ENCODE measurements at places on chromosomes 2 and 18. TPM values are rescaled to one million over a fixed set of nuclear protein-coding genes. Genes with fewer than 3 reads are reported as not detected.
A peak's percentile ranks its signal among the peaks of the same experiment; 100 is the strongest.

- H3K4me1 ChIP-seq = peaks cover 62% of the 10 kb centered on the region
- no peaks in the 10 kb centered on the region for H3K36me3 ChIP-seq
- H3K4me3 ChIP-seq = peak overlapping the region; percentile 83
- H3K27ac ChIP-seq = peak overlapping the region; percentile 95
Observed at GRCh38 chr2:238285653-238286082, 2.7 kb downstream of the PER2 start.

GRCh38 chr2:232333361-232334135 lies 45.0 kb upstream of the ALPP start:
- peak; percentile 32 for DNase-seq
- no peak overlapping the region for H3K27ac ChIP-seq
- H3K4me3 ChIP-seq = no peak overlapping the region
- no peaks in the 10 kb centered on the region for H3K36me3 ChIP-seq
- H3K27me3 ChIP-seq = no peaks in the 10 kb centered on the region

DNA sequence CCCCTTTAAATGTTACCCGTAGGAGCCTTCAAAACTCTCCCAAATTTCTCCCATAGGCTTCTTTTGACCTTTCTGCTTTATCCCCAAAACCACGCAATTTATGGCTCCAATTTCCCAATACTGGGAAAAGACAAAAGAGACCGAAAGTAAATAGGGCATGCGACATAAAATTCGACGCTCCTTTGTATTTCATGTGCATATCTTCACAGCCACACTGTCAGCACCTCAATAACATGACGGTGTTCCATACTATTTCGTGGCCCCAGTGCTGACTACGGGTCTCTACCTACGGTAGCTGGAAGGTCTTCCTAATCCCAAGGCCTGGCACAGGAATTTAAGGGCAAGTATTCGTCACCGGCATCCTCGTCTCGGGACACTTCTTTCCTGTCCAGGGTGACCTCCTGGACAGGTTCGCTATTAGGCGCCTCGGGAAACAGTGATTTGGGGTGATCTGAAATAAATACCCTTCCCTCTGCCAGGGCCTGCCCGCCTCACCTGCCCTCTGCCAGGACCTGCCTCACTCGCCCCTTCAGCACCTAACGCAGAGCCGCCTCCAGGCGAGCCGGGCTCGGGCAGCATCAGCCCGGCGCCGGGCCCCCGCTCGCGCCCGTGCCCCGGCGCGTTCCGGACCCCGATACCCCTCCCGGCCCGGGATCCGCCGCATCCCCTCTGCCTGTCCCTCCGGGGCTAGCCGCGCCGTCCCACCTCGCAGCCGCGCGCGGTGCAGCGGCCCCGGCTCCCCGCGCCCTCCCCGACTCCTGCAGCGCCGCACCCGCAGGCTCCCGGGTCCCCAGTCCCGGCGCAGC lies 680 bp downstream of the DTNB start:
- peak overlapping the region; percentile 49 for H3K27ac ChIP-seq
- no peaks in the 10 kb centered on the region for H3K36me3 ChIP-seq
- H3K27me3 ChIP-seq = peaks cover 38% of the 10 kb centered on the region
- peaks cover 9% of the 10 kb centered on the region for H3K4me1 ChIP-seq
- DNase-seq = peak; percentile 48

DNA sequence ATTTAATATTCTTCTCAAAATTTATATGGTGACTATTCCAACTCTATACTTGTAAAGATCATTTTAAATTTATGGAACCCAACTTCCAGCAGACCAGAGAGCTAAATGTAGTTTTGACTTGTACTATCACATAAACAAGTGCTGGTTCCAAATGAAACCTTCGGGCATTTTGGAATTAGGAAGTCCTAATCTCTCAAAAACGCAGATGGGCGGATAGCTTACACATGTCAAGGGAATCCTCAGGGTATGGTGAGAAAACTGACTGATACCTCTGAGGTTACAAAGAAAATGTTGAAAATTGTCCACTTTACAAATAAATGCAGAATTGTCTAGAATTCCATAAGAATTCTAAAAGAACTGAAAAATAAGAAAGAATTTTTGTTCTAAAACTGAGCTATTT lies 224.1 kb downstream of the SS18 start:
- no peak for DNase-seq
- H3K27ac ChIP-seq = no peak overlapping the region
- no peaks in the 10 kb centered on the region for H3K36me3 ChIP-seq
- H3K27me3 ChIP-seq = peaks cover 12% of the 10 kb centered on the region
- H3K4me3 ChIP-seq = no peak overlapping the region

GRCh38 chr2:2798337-2798736 lies 467.3 kb upstream of the MYT1L start:
- no peak overlapping the region for H3K4me3 ChIP-seq
- no peak overlapping the region for H3K27ac ChIP-seq
- DNase-seq = no peak
- no peaks in the 10 kb centered on the region for H3K4me1 ChIP-seq
- H3K36me3 ChIP-seq = no peaks in the 10 kb centered on the region

GRCh38 chr18:47928466-47928865 lies 2.0 kb downstream of the SMAD2 start:
- H3K4me1 ChIP-seq = peaks cover 35% of the 10 kb centered on the region
- H3K4me3 ChIP-seq = peak overlapping the region; percentile 91
- no peak for DNase-seq
- peak overlapping the region; percentile 88 for H3K27ac ChIP-seq
- no peaks in the 10 kb centered on the region for H3K36me3 ChIP-seq

- H3K36me3 ChIP-seq = peaks cover 9% of the 10 kb centered on the region
- no peaks in the 10 kb centered on the region for H3K27me3 ChIP-seq
- H3K4me1 ChIP-seq = peaks cover 2% of the 10 kb centered on the region
- H3K27ac ChIP-seq = no peak overlapping the region
Observed at GRCh38 chr18:23330423-23330822, 122.7 kb upstream of the RIOK3 start.

DNA sequence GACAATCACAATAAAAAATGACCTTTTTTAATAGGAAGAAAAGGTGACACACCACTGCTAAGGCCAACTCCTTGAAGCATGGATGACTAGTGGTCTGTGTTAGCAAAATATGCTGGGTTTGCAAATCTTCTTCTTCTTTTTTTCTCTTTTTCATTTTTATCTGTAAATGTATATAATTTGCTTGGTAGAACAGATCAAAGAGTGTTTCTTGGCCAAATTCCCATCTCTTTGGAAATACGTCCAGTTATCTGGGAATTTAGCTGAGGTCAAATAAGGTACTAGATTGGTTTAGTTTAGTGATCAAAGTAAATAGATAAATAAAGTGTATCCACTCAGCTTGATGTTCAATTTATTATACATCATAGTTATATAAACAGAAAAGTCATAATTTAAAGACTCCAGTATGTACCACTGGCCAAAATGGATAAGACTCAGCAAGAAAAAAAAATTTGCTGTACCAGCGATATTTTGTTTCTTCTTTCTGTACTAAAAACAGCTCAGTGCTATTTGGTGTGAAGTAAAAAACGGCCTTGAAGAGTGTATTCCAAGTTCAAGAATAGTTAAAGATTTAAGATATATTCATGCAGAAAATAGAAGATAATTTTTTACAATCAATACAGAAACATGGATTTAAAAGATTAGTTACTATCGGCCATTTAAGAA lies 738.6 kb upstream of the PIK3C3 start:
- no peak overlapping the region for H3K27ac ChIP-seq
- no peaks in the 10 kb centered on the region for H3K27me3 ChIP-seq
- no peaks in the 10 kb centered on the region for H3K4me1 ChIP-seq
- no peaks in the 10 kb centered on the region for H3K36me3 ChIP-seq
- no peak for DNase-seq

- DNase-seq = no peak
- no peak overlapping the region for H3K27ac ChIP-seq
- H3K36me3 ChIP-seq = no peaks in the 10 kb centered on the region
- H3K4me3 ChIP-seq = no peak overlapping the region
Observed at GRCh38 chr18:79645291-79645983, 34.2 kb upstream of the CTDP1 start.

GRCh38 chr2:159922563-159922962 lies 124.6 kb upstream of the CD302 start:
- no peak for DNase-seq
- H3K27ac ChIP-seq = no peak overlapping the region
- peaks cover 2% of the 10 kb centered on the region for H3K4me1 ChIP-seq
- no peaks in the 10 kb centered on the region for H3K36me3 ChIP-seq

- no peak overlapping the region for H3K27ac ChIP-seq
- no peak for DNase-seq
Observed at GRCh38 chr18:65175681-65176080, 575.1 kb upstream of the CDH7 start.

DNA sequence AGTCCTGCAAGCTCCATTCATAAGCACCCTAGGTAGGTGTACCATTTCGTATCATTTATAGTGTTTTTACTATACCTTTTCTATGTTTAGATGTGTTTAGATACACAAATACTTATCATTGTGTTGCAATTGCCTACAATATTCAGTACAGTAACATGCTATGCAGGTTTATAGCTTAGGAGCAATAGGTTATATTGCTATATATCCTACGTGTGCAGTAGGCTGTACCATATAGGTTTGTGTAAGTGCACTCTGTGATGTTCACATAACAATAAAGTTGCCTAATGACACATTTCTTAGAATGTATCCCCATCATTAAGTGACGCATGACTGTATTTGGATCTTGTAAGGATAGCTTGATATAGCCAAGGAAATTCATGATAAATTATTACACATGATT lies 88.6 kb upstream of the CDH20 start:
- no peak overlapping the region for H3K27ac ChIP-seq
- no peaks in the 10 kb centered on the region for H3K36me3 ChIP-seq
- H3K4me1 ChIP-seq = peaks cover 2% of the 10 kb centered on the region
- H3K27me3 ChIP-seq = peaks cover 6% of the 10 kb centered on the region
- no peak for DNase-seq

- peaks cover 30% of the 10 kb centered on the region for H3K27me3 ChIP-seq
- DNase-seq = no peak
- H3K4me1 ChIP-seq = peaks cover 3% of the 10 kb centered on the region
- no peaks in the 10 kb centered on the region for H3K36me3 ChIP-seq
- no peak overlapping the region for H3K4me3 ChIP-seq
- no peak overlapping the region for H3K27ac ChIP-seq
Observed at GRCh38 chr2:16227811-16228462, 287.6 kb downstream of the MYCN start.

GPR45 gene
- total RNA-seq = not detected
